ENCODE measurements at places on chromosomes 6 and 20.

DNA sequence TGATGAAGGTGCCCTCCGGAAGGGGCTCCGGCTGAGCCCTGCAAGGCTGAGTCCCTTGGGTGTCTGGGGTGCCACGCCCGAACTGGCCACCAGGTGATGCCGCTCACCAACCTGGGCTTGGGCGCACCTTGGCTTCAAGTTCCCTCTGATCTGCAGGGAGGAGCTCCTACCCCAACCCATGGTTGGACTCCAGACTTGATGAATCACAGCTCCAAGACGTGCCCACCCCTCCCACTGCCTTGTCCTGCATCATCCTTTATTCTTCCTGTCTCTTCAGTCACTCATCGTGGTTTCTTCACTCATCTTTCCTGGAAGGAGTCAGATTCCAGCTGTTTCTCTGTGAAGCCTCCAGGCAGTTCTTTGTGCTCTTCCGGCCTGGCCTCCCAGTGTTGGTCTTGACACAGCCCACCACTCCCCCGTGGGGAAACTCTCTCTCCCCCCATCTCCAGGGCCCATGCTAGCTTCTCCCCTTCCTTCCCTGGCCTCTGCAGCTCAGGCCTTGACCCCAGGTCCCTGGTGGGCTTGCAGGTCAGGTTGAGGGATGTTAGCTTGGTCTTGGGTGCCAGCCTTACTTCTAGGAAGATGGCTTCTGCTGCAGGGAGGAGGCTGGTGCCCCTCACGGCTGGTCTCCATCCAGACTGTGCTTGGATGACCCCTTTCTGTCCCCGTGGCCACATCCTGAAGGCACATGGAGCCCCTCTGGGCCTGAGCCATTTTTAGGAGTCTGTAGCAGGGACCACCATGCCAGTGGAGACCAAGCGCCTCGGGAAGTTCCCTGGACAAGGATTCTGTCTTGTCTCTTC lies 2.6 kb upstream of the ZBP1 start:
- DNase-seq, result no peak

DNA sequence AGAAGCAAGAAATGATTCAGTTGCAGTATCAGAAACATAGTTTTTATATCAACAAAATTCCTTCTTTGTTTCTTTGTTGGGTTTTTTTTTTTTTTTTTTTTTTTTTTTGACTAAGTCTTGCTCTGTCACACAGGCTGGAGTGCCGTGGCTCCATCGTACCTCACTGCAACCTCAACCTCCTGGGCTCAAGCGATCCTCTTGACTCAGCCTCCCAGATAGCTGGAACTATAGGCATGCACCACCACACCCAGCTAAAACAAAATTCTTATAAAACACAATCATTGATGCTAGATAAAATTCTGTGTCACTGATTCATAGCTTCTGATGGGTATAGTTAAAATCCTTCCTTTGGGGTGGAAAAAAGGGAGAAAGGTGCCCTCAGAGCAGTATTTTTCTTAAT lies 110.3 kb upstream of the TNFAIP3 start:
- DNase-seq, result no peak

DNA sequence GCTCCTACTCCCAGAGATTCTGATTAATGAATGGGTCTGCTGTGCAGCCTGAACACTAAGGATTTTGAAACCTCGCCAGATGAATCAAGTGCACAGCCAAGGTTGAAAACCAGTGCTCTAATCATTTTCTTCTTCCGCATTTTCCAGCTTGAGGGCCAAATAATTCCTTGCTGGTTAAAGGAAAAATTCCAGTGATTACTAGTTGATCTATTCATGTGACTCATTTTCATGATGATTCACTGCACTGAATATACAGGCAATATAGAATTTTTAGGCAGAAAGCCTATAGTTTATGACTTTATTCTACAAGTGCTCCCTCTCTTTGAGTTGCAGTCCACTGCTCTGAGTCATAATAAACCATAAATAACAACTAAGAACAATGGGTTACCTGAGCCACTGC lies 80.6 kb upstream of the PROKR2 start:
- no peak for DNase-seq

DNA sequence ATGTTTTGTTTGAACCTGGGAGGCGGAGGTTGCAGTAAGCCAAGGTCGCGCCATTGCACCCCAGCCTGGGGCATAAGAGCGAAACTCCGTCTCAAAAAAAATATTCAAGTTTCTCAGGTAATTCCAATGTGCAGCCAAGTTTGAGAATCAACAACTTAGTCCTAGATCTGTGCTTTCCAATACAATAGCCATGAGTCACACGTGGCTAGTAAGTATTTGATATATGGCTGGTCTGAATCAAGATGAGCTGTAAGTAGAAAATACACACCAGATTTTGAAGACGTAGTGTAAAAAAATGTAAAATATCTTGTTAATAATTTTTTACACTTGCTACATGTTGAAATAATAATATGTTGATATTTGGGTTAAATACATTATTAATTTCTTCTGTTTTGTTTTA lies 35.0 kb upstream of the BTBD3 start:
- DNase-seq, result no peak

DNA sequence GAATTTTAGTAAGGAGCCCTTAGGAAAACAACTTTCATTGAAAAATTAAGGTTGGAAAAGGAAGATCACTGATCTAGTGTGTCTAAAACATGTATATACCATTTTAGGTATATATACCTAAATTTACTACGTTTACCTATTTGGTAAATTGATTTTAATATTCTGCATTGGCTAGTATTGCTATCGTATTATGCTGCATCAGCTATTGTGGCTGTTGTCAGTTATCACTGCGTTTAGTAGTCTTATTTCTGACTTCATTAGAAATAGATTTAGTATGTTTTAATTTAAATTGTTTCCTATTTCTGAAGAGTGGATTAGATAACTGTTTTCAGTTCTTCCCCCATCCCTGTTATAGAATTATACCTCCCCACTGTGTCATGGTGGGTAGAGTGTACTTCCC lies 101.7 kb upstream of the ARG1 start:
- no peak for DNase-seq

- no peak for DNase-seq
Observed at GRCh38 chr20:53642196-53643030, 48.8 kb upstream of the ZNF217 start.

DNA sequence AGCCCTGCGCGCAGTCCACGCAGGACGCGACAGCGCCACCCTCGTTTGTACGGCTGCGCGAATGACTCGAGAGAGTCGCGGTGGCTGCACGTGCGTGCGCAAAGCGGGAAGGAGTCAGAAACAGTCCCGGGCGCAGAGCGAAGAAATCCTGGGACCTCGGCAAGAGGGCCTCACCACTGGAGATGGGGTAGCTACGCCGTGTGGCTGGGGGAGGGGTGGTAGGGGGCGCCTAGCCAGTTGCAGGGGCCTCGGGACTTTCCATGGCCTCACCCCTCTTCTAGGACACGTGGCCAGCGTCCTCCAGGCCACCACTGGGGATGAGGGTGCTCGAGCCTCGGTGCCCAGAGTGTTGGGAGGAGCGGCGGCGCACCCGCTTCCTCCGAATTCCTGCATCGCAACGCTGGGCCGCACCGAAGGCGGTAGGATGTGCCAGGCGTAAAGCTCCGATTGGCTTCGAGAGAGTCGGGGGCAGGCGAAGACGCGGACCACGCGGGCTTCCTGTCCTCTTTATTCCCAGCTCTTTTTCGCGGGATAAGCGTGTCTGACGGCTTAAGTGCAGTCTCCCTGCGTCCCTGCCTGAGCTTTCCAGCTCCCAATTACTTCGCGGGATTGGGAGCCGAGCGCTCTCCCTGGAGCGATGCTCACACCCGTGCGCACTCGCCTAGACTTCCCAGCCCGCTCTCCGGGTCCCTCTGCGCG lies 38.7 kb downstream of the NCR2 start:
- DNase-seq, result no peak

- DNase-seq, result no peak
Observed at GRCh38 chr6:68126089-68126749, 508.9 kb upstream of the ADGRB3 start.

GRCh38 chr6:13508711-13509705 lies 21.6 kb upstream of the GFOD1 start:
- DNase-seq, result no peak

- DNase-seq, result no peak
Observed at GRCh38 chr20:11245431-11245830, 571.6 kb upstream of the JAG1 start.

DNA sequence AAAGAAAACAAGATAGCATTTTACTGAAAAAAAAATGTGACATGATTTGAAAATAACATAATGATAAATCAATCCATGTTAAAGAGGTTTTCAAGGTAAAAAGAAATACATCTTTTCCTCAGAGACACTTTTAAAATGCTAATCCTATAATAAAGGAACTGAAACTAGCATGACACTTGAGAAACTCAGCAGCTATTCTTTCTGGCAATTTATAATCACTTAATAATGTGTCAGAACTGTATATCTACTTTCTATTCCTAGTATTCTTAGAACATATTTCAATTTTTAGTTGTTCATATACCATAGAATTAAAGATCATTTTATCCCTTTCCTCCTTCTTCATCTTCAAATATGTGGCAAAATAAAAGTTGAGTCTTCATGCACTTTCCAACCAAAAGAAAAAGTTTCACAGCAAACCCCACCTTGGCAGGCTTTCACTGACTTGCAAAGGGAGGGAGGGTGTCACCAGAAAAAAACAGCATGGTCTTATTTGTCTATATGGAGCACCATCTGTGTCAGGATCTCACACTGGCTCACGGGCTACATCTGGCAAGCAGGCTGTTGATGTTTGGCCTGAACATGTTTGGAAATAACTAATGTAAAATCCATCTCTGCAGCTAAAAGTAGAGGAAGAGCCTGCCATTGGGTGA lies 48.5 kb downstream of the FHL5 start:
- DNase-seq, result no peak

GRCh38 chr6:39203436-39204159 lies 25.7 kb downstream of the KCNK5 start:
- DNase-seq, result no peak

DNA sequence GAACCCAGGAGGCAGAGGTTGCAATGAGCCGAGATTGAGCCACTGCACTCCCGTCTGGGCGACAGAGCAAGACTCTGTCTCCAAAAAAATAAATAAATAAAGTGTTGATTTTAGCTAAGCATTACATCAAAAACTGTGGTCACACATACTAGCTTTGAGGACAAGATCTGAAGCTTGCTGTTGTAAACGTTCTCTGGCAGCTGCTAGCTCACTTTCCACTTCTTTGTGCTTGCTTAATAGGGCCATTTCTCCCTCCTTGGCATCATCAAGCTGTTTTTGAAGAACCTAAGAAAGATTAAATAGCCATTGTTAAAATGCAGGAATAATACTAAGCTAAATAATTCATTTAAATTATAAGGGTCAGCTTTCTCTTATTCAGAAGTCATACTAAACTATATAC lies 55.7 kb downstream of the FAM184A start:
- no peak for DNase-seq

DNA sequence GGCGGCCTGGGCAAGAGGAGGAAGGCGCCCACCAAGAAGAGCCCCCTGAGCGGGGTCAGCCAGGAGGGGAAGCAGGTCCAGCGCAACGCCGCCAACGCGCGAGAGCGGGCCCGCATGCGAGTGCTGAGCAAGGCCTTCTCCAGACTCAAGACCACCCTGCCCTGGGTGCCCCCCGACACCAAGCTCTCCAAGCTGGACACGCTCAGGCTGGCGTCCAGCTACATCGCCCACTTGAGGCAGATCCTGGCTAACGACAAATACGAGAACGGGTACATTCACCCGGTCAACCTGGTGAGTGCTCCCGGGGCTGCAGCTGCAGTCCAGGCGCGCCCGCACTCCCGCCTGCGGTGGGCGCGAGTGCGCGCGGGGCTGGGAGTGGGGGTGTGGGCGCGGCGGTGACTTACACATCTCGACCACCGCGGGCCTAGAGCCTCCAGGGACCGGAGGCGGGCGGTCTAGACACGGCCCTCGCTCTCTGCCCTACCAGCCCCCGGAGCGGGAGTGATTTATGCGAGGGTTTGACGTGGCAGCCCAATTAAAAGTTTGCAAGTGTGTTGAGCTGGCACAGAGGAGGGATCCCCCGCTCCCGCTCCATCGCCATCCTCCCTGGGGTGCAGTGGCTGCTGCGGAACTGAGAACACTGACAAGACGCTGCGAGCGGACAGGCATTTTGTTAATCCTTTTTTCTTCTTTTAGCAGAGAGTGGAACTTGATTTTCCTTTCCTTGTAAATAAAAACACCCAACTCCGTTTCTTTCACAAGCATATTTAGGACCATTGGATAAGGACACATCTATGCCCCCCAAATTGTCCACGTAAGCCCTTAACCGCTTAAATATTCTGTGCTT lies 867 bp downstream of the TCF21 start:
- DNase-seq, result no peak

DNA sequence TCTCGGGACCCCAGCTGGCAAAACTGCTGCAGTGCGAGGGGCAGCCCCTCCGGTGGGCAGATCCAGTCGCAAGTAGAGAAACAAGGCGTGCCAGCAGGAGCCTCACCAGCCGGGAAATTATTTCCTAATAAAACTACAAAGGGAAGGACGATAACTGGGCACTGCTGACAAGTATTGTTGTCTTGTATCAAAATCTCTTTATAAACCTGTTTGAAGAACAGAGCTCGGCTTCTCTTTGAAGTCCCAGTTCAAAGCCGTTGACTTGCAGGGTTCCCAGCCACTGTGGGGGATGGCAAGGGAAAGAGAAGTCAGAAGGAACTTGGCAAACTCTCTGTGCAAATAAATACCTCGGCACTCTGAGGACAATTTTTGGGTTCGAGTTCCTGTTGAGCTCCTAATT lies 504.5 kb downstream of the CD83 start:
- DNase-seq, result no peak

GRCh38 chr6:14968056-14968637 lies 277.7 kb upstream of the JARID2 start:
- DNase-seq, result no peak

GRCh38 chr6:36986704-36987047 lies 680 bp upstream of the MTCH1 start:
- no peak for DNase-seq

DNA sequence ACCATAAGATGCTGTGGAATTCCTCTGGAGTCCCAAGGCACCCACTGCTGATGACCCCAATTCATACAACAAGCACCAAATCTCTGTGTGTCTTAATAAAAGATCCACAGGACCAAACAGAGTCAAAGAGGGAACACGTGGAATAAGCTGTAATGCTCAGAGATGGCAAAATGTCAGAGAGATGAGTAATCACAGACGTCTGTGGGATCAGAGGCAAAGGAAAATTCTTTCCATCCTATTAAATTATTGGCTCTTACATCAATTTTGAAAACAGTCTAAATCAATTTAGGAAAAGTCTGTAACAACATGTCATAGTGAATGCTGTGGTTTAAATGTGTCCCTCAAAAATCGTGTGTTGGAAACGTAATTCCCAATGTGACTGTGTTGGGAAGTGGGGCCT lies 17.5 kb upstream of the SAMD3 start:
- no peak for DNase-seq

DNA sequence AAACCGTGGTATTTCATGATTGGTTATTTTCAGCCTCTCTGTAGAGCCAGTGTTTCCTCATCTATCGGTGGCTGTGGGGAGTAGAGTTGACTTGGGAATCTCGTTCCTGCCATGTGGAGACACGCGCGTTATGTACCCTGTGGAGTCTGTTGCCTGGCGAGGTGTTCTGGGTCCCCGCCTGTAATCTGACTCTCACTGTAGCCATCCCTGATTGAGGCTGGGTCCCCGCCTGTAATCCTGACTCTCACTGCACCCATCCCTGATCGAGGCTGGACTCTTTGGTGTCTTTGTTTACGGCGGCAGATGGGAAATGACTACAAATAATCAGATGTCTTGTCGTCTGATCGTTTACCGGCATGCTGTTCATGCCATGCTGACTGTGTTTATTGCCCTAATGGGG lies 153.9 kb downstream of the DTNBP1 start:
- no peak for DNase-seq

GRCh38 chr6:144286503-144287393 lies 1.6 kb downstream of the UTRN start:
- DNase-seq, result no peak
